ENCODE measurements at places on chromosomes 11 and 22.

DNA sequence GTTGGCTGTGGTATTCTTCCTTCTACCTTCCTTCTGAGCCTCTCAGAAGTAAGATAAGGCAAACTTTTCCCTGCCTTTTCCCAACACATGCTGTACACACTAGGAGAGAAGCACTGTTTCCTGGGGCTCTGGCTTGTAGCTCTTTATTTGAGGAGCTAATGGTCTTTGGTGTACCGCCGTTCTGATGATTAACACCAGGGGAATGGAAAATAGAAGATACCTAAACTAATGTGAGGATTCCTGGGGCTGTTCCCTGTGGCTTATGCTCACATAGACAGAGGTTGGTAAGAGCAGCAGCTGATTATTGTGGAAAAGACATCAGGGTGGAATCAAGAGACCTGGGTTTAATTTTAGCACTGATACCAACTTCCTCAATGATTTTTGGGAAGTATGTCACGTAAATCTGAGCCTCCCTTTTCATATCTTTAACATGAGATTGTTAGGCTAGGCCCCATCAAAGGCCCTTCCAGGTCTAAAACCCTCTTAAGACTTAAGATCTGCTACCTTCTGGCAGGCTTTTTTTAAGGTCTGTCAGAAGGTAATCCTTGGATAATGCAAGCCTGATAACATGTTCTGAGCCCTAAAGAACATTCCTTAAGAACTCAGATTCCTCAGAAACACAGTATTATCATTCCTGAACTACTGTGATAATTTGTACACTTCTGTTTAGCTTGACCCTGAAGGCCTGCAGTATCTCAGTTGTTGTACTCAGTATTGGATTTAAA, 24.8 kb upstream of the RCE1 start:
- no peak for DNase-seq

GRCh38 chr11:73271936-73272679, at the start of gene P2RY6:
P2RY6 (plus strand) TSS chr11:73272338; CDS start chr11:73296519, 24,181 bp downstream.
- DNase-seq, result peak; percentile 54

DNA sequence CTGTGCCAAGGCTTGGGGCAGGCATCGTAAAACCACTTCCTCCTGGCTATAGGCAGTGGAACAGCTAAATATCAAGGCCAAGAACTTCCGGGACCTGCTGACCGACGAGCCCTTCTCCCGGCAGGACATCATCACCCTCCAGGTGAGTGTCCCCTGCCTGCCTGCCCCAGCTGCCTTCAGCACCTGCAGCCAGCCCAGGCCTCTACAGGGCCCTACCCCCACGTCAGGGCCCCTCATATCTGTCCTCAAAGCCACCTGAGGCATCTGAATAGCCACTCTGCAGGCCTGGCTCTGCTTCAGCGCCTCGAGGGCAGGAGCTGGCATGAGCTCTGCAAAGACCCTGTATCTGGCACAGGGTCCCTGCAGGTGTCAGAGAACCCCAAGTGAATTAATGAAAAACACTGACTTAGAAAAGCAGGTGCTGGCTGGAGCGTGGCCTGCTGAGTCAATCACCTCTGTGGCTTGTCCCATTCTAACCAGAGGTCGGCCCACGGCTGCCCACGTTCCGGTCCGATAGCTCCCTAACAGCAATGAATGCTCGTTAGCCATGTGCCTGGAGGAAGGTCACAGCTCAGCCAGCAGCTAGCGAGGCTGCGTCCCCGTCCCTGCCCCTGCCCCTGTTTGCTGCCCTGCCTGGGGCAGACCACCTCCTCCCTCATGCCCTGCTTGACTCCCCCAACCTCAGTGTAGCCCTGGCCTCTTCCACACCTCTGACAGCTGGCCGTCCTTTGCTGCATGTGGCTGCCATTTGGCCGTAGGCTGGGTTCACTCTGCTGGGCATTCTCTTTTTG, 16.8 kb downstream of the PPIL2 start:
- no peak for DNase-seq

DNA sequence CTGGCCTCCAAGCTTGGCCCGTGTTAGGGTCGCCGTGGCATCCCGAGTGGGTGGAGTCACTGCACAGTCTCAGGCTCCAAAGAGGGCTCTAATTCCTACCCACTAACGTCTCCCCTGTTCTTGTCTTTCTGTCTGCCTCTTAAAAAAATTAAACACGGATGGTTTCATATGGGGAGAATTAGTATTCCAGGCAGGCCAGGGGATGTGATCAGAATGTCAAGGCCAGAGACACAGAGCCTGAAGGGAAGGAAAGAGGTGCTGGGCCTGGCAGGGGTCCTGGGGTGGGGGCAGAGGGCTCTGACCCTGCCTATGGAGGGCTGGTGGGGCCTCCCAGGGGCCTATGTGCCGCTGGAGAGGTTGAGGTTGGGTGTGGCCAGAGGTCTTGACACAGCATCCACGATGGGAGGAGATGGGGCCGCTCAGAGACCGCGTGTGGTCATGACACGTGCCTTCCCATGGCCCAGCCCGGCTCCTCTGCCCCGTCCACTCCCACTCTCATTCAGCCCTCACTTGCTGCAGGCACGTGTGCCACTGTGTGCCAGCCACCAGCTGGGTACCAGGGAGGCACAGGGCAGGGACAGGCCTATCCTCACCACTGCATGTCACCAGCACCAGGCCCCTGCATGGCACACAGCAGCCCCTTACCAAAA, 56.5 kb downstream of the FLRT1 start:
- no peak for DNase-seq

DNA sequence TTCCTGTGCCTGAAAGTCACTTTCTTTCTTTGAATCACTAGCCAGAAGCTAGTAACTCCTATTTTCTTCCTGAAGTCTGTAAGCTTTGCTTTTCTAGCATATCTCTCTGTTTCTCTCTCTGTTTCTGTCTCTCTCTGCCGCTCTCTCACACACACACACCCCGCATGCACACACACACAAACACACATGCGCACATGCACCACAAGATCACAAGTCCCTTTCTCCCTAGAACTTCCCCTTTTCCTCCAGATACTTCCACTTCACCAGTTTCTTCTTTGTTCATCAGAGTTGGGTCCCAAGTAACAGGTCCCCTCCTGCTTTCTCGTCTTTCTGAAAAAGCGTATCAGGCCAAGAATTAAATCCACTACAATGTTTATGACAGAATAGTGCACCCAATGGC, 148.5 kb upstream of the HSD17B12 start:
- no peak for DNase-seq

DNA sequence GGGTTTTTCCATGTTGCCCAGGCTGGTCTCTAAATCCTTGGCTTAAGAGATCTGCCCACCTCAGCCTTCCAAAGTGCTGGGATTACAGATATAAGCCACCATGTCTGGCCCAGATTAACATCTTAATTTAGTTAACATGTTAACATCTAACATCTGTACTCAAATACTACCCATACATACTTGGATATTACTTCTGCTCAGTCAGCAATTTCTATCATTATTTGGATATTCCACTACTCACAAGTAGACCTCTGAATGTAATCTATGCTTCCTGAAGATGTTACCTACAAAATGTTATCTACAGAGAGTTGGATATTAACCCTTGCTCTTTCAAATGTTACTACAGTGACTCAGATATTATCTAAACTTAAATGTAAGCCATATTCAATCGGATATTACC, 4.0 kb downstream of the CCKBR start:
- DNase-seq, result no peak

DNA sequence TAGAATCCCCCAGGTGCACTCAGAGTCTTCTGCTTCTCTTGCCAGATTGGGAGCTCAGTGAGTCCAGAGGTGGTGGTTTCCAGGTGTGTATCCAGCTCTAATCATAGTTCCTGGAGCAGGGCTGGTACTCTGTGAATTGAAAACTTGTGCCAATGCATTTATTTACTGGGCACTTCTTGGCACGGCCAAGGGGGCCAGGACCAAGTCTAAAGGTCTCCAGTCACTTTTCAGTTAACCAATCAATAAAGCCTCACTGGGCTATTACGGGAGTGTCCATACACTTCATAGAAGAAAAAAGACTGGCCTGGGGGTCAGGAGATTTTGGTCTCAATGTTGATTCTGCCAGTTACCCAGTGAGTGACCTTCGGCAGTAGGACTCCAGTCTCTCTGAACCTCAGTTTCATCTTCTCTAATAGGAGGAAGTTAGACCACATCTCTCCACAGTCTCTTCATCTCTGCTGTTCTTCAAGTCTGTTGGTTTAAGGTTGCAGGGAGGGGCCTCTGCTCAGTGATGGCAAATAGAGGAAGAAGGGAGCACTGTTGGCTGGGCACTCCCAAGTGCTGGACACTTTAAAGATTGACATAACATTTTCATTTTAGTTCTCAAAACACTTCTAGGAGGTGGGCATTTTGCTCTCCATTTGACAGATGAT, 188.5 kb upstream of the E2F8 start:
- no peak for DNase-seq

DNA sequence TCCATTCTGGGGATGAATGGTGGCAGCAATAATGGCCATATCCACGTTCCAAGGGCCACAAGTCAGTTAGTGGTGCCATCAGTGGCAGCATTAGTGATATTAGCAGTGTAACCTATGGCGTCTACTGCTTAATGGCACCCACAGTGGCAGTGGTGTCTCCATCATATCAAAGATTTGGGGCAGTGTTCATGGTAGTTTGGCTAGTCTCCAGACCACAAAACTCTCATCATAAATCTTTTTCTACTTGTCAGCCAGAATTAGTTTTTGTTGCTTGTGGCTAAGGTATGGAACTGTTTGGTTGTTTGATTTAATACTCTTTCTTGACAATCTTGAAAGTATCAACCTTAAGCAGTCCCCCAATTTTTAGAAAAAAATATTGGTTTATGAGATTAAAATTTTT, 45.1 kb upstream of the DEUP1 start:
- DNase-seq, result no peak

DNA sequence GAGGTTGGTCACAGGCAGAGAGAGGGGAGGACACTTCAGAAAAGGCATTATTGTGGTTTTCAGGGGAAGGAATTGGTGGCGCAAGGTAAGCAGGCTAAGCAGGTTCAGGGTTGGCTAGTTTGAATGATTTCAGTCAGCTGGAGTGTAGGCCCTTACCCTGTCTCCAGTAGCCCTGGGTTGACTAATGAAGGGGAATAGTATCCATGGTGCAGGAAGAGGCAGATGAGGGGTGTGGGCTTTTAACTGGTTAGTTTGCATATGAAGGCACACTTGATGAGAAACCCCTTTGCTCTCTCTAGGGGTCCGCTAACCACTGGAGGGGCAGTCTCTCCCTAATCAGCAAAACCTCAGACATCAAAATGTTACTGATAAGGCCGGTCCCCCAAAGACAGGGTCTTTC, 249.7 kb downstream of the AASDHPPT start:
- DNase-seq, result no peak

DNA sequence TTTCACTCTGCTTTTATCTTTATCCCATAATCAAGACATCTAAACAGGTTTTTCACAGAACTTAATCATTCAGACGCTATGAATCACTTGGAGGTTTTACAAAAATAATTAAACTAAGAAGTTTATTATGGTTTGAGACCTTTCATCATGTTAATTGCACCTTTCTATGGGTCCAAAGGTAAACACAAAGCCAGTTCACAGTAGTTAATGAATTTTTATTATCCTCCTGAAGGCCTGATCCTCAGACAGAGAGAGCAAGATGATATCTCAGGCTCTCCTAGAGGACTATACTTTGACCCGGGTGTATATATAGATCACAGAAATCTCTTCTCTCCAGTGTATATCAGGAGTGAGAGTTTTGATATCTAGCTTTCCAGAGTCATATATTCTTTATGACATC, 1044.3 kb upstream of the RAG2 start:
- no peak for DNase-seq

- DNase-seq, result peak; percentile 98
Observed at GRCh38 chr11:111735262-111736116, 30.7 kb downstream of the PPP2R1B start.

- DNase-seq, result no peak
Observed at GRCh38 chr11:127627204-127627603, 626.6 kb upstream of the KIRREL3 start.

DNA sequence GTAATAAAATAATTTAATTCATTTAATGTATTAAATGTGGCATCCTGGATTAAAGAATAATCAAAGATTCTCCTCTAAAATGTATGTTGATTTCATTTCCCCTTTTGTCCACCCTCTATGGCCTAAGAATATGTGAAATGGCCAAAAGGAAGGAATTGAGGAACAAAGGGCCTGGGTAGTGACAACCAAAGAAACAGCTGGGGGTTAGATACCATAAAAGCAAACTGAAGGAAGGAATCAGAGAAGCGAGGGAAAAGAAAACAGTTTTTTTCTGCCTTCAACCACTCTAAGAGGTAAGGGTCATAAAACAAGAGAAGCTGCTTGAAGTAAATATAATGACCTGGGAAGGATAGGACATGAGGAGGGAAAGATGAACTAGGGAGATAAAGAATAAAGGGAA, 139.3 kb downstream of the FAM76B start:
- no peak for DNase-seq

- DNase-seq, result peak; percentile 56
Observed at GRCh38 chr22:43013355-43014315, 1.3 kb downstream of the PACSIN2 start.

DNA sequence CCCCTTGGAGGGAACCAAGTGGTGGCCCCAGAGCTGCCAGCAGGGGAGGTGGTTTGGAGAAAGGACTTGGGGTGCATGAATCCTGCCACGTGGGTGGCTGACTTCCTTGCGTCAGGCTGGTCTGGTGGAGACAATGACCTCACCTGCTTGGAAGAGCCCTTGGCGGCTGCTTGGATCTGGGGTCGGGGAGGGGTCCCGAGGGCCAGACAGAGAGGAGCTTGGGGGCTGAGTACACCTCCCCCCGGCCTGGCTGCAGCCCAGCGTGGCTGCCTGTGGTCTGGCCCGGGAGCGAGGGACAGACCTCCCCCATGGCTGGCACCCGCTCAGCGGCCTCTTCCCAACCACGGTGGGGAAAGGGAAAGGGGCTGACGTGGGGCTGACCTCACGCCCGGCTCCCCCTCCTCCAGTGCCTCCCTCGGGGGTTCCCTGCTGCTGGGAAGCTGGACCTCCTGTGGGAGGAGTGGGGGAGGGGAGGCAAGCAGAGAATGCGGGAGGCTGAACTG, 13.8 kb downstream of the LIF start:
- no peak for DNase-seq

GRCh38 chr11:82832983-82833382, 67.2 kb downstream of the PRCP start:
- DNase-seq, result no peak

DNA sequence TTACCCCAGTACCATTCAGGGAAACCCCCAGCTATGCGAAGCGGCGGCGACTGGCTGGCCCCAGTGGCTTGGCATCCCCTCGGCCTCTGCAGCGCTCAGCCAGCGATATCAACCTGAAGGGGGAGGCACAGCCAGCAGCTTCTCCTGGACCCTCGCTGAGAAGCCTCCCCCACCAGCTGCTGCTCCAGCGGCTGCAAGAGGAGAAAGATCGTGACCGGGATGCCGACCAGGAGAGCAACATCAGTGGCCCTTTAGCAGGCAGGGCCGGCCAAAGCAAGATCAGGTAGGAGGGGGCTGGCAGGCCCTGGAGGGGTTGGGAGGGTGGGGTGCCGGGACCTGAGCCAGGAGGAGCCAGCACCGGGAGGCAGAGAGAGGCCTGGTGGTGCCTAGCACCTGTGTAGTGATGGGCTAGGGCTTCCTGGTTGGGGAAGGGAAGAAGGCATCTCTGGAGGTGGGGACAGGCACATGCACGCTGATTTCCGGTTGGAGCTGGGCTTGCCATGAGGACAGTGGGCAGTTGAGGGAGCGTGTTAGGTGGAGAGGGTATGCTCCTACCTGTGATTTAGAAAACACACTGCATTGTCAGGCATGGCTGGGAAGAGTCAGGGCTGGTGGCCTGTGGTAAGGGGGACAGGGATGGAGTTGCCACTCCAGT, 22.3 kb downstream of the SHANK3 start:
- no peak for DNase-seq

GRCh38 chr11:96159968-96160367, 183.0 kb downstream of the MAML2 start:
- no peak for DNase-seq

Measured in AG10803 (cell line).